NCI-H1436 (cell line): ENCODE measurements at places on chromosomes 6 and 20.
A peak's percentile ranks its signal among the peaks of the same experiment; 100 is the strongest.

DNA sequence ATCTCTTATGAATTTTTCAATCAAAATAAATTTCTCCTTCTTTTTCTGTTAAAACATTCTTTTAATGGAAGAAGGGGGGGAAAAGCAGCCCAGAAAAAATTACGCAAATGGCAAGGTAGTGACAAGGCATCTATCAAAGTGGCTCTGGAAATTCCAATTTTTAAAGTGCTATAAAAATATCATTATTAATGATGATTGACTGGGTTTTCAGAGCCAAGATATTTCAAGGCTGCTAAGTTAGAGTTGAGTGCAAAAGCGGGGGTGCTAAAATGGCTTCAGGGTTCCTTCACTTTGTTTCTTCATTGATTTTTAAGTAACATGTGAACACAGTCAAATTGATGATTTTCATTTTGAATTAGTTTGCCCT, 171.6 kb upstream of the CITED2 start:
- no peak for DNase-seq

DNA sequence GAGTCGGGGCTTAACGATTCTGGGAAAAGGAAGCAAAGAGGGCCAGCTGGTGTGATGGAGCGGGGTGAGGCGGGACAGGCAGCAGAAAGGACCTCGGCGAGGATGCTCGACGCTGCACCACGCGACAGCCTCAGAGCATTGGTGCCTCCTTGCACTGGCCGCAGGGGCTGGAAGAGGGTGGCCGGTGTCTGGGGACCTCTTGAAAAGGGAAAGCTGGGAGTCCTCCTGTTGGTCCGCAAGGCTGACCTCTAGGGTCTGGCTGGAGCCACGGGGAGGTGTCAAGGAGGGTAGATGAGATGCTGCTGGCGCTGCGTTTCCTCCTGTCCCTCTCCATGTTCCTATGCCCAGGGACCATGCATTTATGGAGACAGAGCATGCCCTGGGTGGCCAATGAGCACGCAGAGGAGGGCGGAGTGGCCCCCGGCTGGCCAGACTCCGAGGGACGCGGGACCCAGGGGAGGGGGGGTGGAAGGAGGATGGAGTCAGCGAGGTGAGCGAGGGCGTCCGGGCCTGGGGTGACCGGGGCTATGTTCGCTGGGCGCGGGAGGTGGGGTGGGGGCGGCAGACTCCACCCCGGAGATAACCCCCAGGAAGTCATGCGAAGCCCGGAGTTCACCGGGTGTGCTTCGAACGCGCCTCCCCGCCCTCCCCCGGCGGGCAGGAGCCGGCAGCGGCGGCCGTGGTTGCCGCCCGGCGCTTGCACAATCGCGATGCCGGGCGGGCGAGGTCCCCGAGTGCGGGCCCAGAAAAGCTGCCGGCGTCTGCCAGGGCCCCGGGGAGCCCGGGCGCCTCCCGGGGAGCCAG, at the start of gene CYP24A1:
Gene CYP24A1, minus strand, starts transcription at position 334 of the 804 bp plus-strand sequence. CDS start 407 bp downstream, outside the sequence.
- DNase-seq: no peak

GRCh38 chr6:45388328-45388727, 10.6 kb upstream of the SUPT3H start:
- DNase-seq: no peak

DNA sequence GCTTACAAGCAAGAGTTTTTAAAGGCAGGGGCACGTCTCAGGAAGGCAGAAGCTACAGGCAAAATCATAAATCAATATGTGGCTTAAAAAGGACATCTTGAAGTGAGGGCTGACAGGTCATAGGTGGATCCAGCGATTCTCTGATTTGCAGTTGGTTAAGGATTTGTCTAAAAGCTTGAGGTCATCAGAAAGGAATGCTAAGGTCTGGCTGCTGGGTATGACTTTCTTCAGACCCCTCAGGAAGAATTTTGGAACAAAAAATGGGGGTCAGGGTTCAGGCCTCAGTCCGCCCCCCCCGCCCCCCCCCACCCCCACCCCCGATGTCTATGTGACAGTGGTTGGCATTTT, 261.9 kb downstream of the CDH4 start:
- DNase-seq: no peak

- no peak for DNase-seq
Measured at GRCh38 chr6:154428897-154429296, 72.3 kb upstream of the IPCEF1 start.

- DNase-seq: no peak
Measured at GRCh38 chr20:1035466-1035865, 33.4 kb upstream of the RSPO4 start.

DNA sequence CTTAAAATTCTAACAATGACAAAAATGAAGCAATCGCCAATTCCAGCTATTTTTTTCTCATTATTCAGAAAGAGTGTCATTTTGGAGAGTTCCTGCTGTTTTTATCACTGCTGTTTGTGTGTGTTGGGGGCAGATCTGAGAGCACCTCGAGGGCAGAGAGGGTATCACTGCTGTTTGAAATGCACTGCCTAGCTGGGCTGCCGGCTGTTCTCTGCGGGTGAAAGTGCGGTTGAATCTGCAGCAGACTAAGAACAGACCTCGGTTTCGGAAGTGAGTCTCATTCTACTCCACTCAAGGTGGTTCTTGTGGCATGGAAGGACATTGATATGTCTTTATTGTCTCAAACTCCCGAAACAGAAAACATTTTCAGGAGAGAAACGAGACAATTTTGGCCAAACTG, 18.3 kb downstream of the INSM1 start:
- no peak for DNase-seq

GRCh38 chr20:34710861-34711574, 6.9 kb downstream of the TP53INP2 start:
- DNase-seq: no peak

- no peak for DNase-seq
Measured at GRCh38 chr20:48789781-48790472, 37.9 kb downstream of the PREX1 start.

- no peak for DNase-seq
Measured at GRCh38 chr20:32454164-32455145, 96.3 kb downstream of the ASXL1 start.

DNA sequence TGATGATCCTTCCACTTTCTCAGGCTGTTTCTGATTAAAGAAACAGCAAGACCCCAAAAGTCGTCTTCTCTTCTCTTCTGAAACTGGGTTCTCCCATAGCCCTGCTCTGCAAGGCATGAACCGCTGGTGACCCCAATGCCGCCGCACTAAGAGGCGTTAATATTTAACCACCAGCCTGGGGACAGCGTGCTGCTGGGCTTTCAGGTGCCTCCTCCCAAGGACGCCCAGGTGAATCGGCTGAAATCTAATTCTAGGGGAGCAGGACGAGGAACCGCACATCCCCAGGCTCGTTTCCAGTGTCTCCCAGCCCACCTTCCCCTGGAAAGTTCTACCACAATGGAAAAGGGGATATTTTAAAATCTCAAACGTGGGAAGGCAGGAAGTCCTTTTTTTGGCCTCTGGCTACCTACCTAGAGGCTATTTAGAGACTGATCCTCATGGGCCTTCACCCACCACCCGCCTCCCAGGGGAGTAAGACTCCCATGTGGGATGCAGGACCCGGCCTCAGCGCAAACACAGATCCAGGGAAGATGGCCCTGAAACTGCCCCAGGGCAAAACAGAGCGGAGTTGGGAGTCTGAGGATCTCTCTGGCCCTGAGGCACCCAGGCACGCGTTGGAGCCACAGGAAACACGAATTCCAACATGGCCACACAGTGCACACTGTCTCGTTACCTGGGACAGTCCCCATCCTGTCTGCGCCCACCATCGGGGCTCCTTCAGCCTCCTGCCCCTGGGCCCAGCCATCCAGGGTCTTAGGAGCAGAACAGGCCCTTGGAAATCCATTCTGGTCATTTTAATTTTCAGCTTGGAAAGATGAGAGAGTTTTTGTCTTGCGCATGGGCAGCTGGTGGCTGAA, 56.2 kb downstream of the BMP7 start:
- DNase-seq: no peak

- DNase-seq: no peak
Measured at GRCh38 chr6:78559056-78559455, 308.3 kb upstream of the IRAK1BP1 start.

DNA sequence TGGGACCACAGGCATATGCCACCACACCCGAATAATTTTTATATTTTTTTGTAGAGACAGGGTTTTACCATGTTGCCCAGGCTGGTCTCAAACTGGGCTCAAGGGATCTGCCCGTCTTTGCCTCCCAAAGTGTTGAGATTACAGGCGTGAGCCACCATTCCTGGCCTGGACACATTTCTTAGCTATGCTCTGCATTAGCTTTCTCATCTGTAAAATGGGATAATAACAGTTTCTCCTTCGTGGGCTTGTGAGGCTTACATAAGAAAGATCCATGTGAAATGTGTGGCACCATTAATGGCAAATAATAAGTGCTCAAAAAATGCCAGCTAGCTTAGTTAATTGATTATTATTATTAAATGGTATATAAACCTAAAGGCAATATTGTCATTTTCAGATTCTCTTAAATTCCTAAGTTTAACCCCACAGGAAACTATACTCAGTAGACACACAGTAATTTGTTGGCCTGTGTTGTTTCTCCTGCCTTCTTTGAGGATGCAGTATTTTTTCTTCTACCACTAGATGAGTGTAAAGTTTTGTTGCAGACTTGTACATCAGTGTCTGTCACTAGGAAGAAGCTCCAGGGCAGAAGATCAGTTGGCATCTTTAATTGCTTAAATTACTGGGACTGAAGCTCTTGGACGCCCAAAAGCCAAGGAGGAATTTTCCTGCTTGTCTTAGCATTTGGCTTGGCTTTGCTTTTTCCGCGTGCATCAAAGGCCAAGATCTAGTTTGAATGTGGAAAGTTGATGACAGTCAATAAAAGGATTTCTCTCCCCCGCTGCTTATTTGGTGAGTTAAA, 162.3 kb upstream of the ZNF217 start:
- DNase-seq: no peak

DNA sequence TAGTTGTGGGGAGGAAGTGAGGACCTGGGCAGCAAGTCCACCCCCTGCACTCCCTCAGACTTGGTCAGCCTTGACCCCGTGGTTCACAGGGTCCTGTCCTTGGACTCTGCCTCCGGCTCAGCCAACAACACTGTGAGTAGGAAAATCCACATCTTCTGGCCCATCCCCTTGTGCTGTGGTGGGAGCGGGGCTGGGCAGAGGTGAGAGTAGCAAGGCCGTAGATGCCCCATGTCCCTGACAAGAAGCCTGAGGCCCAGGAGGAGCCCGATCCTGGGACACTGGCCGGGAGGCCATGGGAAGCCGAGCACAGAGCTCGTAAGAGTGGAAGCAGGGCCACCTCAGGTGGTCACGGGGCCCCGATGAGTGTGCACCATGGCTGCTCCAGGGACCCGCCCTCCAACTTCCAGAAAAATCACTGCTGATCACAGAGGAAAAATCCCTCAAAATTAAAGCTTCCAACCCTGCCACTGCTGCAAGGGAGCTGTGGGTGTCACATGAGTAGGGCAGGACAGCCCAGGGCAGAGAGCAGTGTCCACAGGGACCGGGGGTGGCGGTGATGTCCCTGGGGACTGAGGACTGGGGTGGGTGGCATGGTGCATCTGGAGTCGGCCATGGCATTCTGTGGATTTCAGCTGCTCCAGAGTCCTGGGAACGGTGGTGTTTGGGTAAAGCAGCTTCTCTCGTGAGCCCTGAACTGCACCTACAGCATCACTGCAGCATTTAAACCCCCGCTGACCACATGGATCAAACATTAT, 189.4 kb downstream of the DLL1 start:
- DNase-seq: no peak

DNA sequence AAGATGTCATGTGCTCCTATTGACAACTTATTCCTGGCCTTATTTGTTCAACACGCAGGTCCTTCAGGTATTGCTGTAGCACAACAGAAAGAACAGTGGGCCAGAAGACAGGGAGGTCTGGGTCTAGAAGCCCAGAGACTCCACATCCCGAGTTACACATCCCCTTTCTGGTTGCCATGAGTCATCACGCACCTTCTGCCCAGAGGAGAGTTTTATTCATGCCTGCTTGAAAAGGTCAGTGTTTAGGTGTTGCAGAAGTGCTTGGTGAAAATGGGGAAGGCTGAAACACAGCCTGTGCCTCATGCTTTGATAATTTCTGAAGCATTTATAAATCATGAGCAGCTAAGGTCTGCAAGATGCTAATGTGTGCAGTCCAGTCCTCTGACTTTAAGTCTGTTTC, 256.4 kb downstream of the GMPR start:
- no peak for DNase-seq

GRCh38 chr6:148509119-148509799, 166.6 kb downstream of the SASH1 start:
- no peak for DNase-seq

GRCh38 chr6:125346926-125347563, 45.3 kb upstream of the HDDC2 start:
- no peak for DNase-seq

- DNase-seq: peak; percentile 42
Measured at GRCh38 chr20:63163596-63164483, 52.1 kb downstream of the YTHDF1 start.

GRCh38 chr20:63790572-63791168, 40.4 kb downstream of the ZBTB46 start:
- DNase-seq: no peak

DNA sequence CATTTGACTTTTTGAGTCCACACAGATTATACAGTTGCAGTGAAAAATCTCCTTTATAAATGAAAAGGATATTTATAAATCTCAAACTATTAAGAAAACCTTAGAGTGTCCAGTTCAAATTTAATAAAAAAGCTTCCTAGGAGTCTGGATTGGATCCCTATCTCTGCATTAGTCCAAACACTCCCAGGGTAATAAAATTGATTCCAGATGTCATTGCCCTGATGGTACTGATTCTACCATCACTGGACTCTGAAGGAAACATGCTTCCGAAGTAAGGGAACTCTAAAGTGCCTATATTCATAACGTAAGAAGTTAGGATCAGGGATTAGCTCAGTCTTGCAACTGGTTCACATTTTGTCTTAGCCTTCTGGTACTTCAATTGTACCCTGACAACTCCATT, 1325.1 kb upstream of the MAP3K7 start:
- no peak for DNase-seq

DNA sequence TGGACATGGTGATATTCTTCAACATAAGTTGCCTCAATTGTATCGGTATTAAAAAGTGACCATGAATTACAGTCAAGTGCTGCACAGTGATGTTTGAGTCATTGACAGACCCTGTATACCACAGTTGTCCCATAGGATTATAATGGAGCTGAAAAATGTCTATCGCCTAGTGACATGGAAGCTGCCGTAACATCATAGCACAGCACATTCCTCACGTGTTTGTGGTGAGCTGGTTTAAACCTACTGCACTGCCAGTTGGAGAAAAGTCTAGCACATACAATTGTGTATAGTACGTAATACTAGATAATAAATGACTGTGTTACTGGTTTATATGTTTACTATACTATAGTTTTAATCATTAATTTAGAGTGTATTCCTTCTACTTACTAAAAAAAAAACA, 150.2 kb downstream of the CDH26 start:
- no peak for DNase-seq

GRCh38 chr20:31330893-31331292, 22.5 kb upstream of the DEFB116 start:
- DNase-seq: no peak

GRCh38 chr6:158707821-158708195, 58.0 kb downstream of the SYTL3 start:
- no peak for DNase-seq
